Activated CD4-positive, alpha-beta T cell treated with anti-CD3 and anti-CD28 coated beads for 4 hours (primary cell): ENCODE measurements at places on chromosomes 2 and 18.
A peak's percentile ranks its signal among the peaks of the same experiment; 100 is the strongest.

GRCh38 chr2:128560718-128561117 is 242.1 kb upstream of the HS6ST1 start:
- no peak for DNase-seq

GRCh38 chr2:140376686-140377085 is 1596.5 kb upstream of the NXPH2 start:
- DNase-seq = no peak

DNA sequence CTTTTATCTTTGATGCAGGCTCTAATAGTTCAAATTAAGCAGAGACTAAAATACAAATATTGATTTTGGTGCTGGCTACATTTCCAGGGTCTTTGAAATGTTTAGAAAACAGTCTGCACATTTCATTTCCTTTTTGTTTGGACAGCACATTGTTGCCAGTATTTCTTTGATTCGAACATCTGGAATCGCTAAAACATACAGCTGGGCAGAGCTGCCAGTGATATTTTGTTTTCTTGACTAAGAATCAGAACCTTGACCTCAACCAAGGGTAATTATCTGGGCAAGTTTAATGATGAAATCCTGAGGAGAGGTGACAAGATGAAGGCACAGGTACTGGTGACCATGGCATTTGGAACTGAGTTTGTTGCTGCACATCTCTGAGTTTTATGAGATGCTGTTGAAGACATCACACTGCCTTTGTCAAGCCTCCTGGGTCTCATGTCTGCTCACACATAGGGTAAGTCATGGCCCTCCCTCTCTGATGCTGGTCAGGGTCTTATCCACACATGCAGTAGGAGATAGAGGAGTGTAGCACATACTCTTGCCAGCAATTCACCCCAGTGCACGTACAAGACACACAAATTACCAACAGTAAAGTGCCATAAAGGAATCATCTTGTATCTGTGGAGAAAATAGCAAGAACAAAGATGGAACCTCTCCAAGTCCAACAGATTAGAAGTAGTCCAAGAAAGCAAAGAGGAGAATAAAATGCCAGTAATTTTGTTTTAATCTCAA is 391.9 kb downstream of the RND3 start:
- DNase-seq = no peak

DNA sequence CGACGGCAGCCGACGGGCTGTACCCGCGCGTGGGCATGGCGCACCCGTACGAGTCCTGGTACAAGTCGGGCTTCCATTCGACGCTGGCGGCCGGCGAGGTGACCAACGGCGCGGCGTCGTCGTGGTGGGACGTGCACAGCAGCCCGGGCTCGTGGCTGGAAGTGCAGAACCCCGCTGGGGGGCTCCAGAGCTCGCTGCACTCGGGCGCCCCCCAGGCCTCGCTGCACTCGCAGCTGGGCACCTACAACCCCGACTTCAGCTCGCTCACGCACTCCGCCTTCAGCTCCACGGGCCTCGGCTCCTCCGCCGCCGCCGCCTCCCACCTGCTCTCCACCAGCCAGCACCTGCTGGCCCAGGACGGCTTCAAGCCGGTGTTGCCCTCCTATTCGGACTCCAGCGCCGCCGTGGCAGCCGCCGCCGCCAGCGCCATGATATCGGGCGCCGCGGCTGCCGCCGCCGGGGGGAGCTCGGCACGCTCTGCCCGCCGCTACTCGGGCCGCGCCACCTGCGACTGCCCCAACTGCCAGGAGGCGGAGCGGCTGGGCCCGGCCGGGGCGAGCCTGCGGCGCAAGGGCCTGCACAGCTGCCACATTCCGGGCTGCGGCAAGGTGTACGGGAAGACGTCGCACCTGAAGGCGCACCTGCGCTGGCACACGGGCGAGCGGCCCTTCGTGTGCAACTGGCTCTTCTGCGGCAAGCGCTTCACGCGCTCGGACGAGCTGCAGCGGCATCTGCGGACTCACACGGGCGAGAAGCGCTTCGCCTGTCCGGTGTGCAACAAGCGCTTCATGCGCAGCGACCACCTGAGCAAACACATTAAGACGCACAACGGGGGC is 2.0 kb downstream of the SP9 start:
- no peak for DNase-seq

DNA sequence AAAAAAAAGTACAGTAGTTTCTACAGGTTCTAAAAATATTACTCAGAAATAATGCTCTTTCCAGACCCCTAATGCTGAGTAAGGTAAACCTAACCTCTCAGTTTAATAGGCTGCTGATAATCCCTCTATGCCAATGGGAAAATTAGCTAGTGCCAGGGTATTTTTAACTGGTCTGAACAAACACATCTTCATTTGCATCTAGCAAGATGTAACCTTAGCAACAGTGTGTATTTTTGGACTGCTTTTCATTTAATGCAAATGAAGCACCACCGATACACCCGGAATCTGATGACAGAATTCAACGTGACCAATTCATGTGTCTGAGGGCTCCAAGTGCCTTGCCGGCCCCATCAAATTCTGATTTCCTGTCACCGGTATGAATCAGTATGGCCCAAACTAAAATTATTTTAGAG is 47.4 kb upstream of the CYRIA start:
- DNase-seq = no peak

DNA sequence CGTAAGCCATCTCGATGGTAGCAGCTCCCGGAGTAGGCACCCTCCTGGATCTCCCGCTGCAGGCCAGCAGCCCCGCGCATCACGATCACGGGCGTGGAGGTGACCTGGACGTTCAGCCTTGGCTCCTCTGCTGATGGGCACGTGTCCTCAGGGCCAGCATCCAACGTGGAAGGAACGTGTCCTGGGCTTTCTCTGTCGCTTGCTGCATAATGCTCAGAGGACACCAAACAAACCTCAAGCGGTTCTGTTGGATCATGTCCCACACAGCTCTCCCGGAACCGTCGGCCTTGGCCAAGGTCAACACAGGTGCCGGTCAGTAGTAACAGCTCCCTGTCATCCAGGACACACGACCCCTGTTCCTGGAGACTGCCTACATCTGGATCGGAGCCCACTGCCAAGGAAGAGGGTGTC is 23.1 kb downstream of the PASK start:
- DNase-seq = no peak

- no peak for DNase-seq
These were observed 230.2 kb upstream of the TNP1 start for GRCh38 chr2:217090024-217090473.

DNA sequence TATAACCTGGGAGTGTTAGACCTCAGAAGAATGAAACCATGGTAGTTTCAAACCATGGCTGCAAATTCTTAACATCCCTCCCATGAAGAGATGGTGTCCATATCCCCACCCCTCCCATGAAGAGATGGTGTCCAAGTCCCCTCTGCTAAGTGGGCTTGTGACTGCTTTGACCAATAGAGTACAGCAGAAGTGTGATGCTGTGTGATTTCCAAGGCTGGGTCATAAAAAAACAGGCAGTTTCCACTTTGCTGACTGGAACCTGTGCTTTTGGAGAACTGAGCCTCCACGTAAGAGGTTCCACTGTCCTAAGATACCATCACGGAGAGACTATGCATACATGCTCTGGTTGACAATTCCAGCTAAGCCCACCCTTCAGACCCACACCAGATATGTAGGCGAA is 65.5 kb downstream of the MRO start:
- DNase-seq = no peak

DNA sequence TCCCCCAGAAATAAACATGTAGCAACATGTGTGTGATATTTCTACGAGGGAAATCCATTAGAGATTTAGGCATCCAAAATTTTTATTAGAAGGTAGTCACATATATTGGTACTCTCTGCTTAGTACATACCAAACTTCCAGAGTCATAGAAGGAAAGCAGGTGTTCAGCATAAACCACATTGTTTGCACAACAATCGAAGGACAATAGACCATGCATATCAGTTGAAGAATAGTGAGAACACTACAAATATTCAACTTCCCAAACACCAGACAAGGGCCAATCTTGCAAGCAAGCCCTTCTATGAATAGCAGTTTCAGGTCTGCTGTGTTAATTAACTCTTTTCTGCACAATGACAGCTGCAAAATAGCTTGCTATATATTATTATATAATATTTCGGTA is 702.2 kb downstream of the ERBB4 start:
- no peak for DNase-seq

DNA sequence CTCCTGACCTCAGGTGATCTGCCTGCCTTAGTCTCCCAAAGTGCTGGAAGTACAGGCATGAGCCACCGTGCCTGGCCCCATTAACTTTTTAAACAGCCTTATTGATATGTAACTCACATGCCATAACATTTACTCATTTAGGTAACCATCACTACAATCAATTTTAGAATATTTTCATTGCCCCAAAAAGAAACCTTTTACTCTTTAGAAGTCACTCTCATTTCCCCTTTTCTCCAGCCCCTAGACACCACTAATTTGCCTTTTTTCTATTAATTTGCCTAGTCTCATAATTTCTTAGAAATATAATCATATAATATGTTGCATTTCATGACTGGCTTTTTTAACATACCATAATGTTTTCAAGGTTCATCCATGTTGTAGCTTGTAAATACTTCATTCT is 57.2 kb upstream of the TACR1 start:
- no peak for DNase-seq

GRCh38 chr2:186713691-186714090 is 19.8 kb downstream of the FAM171B start:
- DNase-seq = no peak

DNA sequence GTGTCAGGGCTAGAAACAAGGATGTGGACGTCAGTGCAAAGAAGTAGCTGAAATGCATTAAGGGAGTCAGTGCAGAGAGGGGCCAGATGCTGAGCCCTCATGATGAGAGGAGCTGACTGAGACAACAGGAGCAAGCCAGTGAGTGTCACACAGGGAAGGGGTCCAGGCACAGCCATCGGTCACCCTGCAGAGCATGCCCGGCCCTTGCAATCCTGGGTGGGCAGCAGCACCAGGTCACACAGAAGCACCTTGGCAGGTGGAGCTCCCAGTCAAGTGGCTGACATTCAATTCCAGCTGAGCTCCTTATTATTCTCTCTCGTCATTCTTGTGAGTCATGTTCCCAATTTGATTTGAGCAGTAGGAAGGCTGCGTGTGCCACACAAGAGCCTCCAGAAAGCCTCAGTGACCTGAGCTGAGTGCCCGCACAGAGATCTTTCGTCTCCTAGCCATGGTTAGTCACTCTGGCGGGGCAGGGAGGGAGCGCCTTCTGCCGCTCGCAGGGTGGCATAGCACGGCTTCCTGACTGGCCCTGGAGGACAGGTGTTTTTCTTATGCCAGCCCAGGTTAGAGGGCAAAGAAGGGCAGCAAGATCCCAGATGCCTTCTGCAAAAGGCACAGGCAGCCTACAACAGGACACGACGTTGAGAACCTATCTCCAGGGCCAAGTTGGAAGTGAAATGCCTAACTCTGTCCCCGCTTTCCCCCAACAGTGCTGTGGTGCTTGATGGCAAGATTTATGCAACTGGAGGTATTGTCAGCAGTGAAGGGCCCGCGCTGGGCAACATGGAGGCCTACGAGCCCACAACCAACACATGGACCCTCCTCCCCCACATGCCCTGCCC is 220.9 kb downstream of the ATAD2B start:
- no peak for DNase-seq

- DNase-seq = peak; percentile 27
These were observed 122.7 kb downstream of the TWIST2 start for GRCh38 chr2:238970553-238971081.

- no peak for DNase-seq
These were observed 11.4 kb downstream of the FLACC1 start for GRCh38 chr2:201345625-201346213.

- DNase-seq = no peak
These were observed 17.5 kb downstream of the TRAPPC12 start for GRCh38 chr2:3396920-3397559.

GRCh38 chr2:25018681-25019080 is 23.2 kb upstream of the EFR3B start:
- no peak for DNase-seq

GRCh38 chr2:175990099-175990498 is 12.0 kb downstream of the LNPK start:
- no peak for DNase-seq

DNA sequence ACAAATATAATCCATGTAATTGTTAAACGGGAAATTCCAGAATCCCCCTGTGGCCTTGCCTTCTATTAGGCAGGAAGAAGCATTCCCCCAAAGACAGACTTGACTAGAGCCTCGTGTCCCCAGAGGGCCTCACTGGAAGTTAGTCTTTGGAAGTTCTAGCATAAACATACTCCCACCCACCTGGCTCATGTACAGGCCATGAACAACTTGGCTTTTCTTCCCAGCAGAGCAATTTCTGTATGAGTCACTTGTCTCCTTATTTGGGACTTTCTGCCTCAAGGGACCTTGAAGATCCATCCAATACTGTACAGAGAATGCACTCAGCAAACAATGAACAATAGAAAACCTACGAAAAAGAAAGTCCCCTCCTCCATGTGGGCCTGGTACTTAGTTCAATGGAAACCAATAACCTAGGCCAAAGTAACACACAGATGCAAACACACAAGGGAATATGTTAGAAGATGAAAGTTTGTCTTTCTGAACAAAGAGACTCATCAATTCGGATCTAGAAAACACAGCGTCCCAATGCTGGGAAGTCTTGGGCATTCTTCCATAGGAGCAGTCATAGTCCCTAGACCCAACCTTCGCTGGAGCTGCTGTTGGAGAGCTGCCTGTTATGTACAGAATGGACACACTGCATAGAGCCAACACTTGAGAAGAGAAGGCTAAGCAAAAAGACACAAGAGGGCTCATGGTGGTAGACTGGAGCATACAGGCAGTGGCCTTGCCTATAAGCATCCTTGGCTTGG is 303.5 kb downstream of the HRH4 start:
- no peak for DNase-seq

GRCh38 chr2:63052411-63053080 is 1.9 kb downstream of the OTX1 start:
- DNase-seq = no peak

DNA sequence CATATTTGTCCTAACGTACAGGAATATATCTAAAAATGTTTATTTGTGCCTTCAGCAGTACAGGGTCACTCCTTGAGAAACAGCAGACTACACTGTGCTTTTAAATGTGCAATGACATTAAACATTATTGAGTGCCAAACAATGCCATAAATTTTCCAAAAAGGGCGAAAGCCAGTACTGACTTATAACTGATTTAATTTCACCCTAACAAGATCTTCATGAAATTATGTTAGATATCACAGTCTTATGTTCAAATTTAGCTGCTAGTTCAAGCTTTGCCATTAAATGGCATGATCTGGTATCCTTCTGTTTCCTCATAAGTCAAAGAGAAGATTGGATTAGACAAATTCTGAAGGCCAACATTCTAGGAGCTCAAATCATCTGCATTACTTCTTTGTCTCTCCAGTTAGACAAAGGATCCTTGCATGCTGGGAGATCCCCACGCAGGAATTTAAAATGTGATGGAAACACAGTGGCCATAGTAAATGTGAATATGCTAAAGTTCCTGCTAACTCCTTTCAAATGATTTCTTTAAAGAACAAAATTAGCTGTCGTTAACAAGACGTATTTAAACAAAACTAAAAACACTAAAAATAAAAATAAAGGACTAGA is 129.3 kb upstream of the STON1 start:
- no peak for DNase-seq

GRCh38 chr2:67210430-67210829 is 186.7 kb upstream of the ETAA1 start:
- no peak for DNase-seq
